ENCODE measurements at places on chromosomes 7 and 10. TPM values are rescaled to one million over a fixed set of nuclear protein-coding genes. Genes with fewer than 3 reads are reported as not detected.

PKD2L1 gene
- polyA plus RNA-seq, result not detected

CPXM2 gene
- 0.97 TPM for polyA plus RNA-seq

ZNF25 gene
- 11.9 TPM for polyA plus RNA-seq

NPSR1 gene
- 0.14 TPM for polyA plus RNA-seq

AKR1C2 gene
- polyA plus RNA-seq, result 5.7 TPM

GPR158 gene
- not detected for polyA plus RNA-seq

GRCh38 chr10:112262546-112262945, 20.7 kb upstream of the TECTB start:
- no peak for DNase-seq

- DNase-seq, result no peak
Observed at GRCh38 chr10:131891196-131891928, 9.4 kb upstream of the PPP2R2D start.

- no peak for DNase-seq
Observed at GRCh38 chr7:157519798-157520244, 183.0 kb downstream of the DNAJB6 start.

DNA sequence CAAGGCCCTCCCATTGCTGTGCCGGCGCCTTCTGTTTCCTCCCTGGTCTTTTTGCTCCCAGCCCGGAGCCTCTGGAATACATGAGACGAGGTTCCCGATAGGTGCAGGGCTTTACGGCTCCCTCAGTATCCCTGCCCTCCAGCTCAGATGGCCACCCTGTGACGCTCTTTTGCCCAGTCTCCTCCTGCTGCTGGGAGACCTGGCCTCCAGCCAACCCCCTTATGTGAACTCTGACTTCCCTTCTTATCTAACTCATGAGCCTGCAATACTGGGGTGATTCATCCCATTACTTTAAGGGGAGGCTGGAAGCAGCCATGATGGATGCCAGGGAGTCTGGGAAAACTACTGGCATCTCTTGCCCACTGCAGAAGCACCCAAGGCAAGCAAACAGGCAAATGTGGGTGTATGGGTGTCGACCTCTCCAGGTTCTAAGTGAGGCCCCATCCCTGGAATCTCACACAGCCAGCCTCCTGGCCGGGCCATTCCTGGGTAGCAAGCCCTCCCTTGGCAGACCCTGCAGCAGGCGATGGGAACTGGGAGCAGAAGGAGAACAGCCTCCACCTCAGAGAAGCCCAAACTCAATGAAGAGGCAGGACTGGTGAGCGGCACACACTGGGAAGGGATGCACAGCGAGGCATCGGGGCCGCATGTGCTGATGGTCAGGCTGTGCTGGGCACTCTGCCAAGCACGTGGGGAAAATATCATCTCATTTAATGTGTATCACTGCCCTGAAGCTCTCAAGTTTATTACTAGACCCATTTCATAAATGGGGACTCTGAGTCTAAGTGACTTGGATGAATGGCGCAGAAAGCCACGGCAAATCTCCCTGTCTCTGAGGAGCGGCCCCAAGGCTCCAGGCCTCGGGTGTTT, 97.5 kb downstream of the FAM53B start:
- DNase-seq, result no peak

- DNase-seq, result no peak
Observed at GRCh38 chr7:29139796-29140195, 6.5 kb downstream of the CPVL start.

DNA sequence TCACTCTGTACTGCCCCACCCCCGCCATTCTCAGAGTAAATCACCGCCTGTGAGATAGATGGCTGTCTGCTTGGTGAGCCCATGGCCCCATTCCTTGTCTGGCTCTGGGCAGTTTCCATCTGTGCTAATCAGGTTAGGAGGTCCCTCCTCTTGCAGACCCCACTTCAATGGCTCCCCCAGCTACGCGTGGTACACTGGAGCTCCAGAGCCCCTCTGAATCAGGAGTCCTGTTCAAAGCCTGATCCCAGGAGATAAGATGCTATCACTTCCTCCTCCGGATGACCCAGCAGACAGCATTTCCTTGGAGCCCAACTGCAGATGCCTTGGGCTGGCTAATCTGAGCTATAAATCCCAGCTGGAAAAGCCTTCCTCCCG, 122.3 kb downstream of the SH3PXD2A start:
- DNase-seq, result no peak

DNA sequence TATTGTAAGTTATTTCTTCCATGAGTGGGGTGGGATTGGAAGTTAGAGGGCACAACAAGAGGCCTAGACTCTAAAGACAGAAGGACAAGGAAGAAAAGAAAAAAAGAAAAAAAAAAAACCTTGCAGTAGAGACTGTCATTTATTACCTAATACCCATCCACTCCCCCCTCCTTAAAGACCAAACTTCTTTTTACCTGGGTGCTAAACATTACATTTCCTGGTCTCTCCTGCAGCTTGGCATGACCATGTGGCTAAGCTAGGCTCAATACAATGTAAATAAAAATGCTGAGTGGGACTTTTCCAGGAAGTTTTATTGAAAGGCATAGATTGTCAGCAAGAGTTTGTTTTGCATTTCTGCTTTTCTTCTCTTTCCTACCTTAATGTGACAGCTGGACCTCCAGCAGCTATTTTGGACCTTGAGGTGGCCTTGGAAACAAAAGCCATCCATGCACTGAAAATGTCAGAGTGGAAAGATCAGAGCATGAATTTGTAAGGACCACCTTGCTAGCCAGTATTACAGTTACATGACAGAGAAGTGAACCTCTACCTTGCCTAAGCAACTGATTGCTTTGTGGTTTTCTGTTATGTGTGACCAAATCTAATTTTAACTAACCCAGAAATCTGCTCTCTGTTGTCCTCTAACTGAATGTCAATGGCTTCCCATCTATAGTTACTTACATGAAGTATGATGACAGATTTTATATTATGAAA, 81.3 kb upstream of the SFMBT2 start:
- DNase-seq, result no peak

GRCh38 chr10:78041170-78042057, 7.8 kb downstream of the RPS24 start:
- no peak for DNase-seq

- DNase-seq, result no peak
Observed at GRCh38 chr7:115099906-115100305, 178.0 kb downstream of the MDFIC start.

DNA sequence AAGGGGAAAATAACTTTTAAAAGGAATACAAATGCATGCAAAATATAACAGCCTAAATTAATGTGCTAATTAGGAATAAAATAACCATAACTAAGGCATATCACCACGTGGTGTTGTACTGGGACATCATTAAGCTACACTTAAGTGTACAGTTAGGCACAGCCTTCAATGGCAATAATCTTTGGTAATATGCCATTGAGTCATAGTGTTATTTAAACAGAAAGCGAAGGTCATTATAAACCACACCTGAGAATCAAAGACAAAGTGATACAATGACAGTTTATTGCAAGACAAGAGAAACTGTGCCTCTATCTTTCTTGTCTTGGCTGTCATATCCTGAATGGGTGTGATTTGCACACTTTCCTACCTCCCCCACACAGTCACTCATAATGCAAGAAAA, 30.5 kb upstream of the AUTS2 start:
- DNase-seq, result no peak

- DNase-seq, result no peak
Observed at GRCh38 chr10:6953271-6953801, 373.3 kb upstream of the PRKCQ start.

Data from hindlimb muscle (tissue), 1 donor.